GM12878 (cell line): ENCODE measurements at places on chromosomes 13 and 19. TPM values are rescaled to one million over a fixed set of nuclear protein-coding genes. Genes with fewer than 3 reads are reported as not detected.

- H3K4me1 ChIP-seq, result no peaks in the 10 kb centered on the region
- H3K4me3 ChIP-seq, result peak overlapping the region; percentile 69
- H3K36me3 ChIP-seq, result no peaks in the 10 kb centered on the region; the same call in 1 of the 2 replicates
- DNase-seq, result no peak
- no peaks in the 10 kb centered on the region; the same call in 1 of the 2 replicates for H3K27me3 ChIP-seq
- peak overlapping the region; percentile 32 for H3K27ac ChIP-seq
Observed at GRCh38 chr13:80338781-80339562, 2.0 kb downstream of the SPRY2 start.

Gene FAM124A
- total RNA-seq, result not detected in 2 replicates

Gene IER2
- total RNA-seq, result 94.5 and 97.2 TPM in 2 replicates

DNA sequence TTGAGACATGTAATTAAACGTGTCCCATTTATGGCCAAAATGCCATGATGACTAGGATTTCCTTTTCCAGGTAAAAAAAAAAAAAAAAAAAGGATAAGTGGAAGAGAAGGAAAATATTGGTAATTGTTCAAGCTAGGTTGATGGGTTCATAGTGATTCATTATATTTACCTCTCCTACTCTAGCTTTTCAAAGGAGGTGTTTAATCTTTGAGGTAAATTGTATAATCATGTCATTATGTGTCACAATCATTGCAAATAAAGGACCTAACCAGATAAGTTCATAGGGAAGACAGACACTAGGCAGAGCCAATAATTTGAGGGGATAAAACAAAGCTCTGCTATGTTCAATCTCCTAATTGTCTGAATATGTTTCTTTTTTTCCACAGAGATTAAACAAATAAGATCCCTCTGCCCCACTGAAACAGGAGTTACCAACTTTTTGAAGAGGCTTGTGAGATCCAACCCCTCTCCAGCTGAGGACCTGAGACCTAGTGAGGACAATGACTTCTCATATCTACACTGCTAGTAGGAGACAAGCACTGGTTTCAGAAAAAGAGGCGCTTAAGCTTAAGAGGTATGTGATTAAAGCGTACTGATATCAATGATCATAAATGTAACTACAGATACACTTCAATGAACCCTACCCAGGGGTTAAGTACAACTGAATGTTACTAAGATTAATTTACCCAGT lies 61.4 kb downstream of the USP12 start:
- peaks cover 22% of the 10 kb centered on the region; the same call in 1 of the 2 replicates for H3K4me1 ChIP-seq
- no peaks in the 10 kb centered on the region; the same call in 1 of the 2 replicates for H3K36me3 ChIP-seq
- H3K27me3 ChIP-seq, result no peaks in the 10 kb centered on the region
- no peak for DNase-seq

- peaks cover 5% of the 10 kb centered on the region for H3K4me1 ChIP-seq
- H3K4me3 ChIP-seq, result no peak overlapping the region
- H3K27me3 ChIP-seq, result peaks cover 2% of the 10 kb centered on the region
- DNase-seq, result no peak
Observed at GRCh38 chr19:8340341-8341096, 2.5 kb downstream of the KANK3 start.
